Common myeloid progenitor, CD34-positive (primary cell): ENCODE measurements at places on chromosomes 2 and 18.
A peak's percentile ranks its signal among the peaks of the same experiment; 100 is the strongest.

DNA sequence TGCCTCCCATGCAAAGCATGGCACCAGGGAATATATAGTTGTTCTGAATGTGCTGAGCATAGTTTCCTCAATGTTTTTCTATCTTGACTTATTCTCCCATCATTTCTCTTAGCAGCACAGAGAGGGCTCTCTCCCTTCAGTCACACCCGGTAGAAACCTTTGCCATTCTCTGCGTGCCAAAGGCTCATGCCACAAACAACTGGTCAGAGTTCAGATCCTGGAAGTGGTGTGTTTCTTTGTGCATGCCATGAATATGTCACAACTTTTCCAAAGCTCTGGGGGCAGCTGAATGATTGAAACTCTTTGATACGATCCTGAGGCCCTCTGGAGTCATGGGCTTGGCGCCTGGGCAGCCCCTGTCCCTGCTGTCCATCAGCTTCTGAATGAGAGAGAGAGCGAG is 28.0 kb upstream of the EDAR start:
- DNase-seq, result no peak

DNA sequence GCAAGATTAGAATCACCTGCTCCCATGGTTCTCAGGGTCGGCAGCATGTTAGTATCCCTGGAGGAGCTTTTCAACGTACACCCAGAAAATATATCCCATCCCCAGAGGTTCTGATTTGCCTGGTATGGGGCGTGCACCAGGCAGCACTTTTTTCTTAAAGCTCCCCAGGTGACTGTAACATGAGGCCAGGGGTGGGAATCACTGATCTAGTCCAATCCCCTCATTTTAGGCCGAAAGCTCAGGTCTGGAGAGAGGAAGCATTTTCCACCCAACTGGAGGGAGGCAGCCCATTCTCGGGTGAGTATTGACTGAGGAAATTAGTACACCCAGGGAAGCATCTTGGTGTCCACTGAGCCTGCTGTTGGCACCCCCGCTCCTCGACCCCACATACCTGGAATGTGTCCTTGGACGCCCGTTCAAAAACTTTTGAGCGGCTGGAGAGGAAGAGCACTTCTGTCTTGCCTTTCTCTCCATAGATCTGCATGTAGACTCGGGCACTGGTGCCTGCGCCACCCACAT is 94.3 kb downstream of the LOXHD1 start:
- no peak for DNase-seq

DNA sequence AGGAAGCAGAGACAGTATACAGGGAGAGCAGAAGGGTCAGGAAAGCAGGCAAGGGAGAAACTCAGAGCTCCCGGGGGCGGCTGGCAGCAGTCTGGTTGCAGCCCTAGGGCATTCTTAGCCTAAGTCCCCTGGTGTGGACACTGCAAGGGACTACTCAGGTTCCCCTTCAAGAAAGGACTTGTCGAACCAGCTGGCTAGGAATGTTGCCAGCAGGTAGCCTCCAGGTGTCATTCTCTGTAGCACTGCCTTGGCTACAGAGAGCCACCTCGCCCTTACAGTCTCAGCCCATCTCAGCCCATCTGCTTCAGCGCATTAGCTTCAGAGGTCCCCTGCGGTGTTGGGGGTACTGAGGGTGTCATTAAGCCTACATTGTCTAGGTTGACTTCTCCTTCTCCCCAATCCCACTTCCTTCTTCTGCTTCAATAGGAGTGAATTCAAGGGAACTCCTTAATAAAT is 11.3 kb upstream of the TMSB10 start:
- DNase-seq, result no peak

- no peak for DNase-seq
Measured at GRCh38 chr2:172091761-172092566, 6.7 kb downstream of the DLX1 start.

GRCh38 chr2:100321179-100321865 is 979 bp downstream of the LONRF2 start:
- peak; percentile 82 for DNase-seq

- no peak for DNase-seq
Measured at GRCh38 chr2:71962350-71962749, 185.3 kb downstream of the CYP26B1 start.
